ENCODE measurements at places on chromosomes 1 and 21.

- no peak for DNase-seq
Observed at GRCh38 chr1:246933893-246934292, 2.1 kb upstream of the AHCTF1 start.

GRCh38 chr1:157798211-157798610, 21.3 kb upstream of the FCRL2 start:
- DNase-seq: no peak

GRCh38 chr21:45176141-45176540, 101.8 kb downstream of the ADARB1 start:
- DNase-seq: no peak

GRCh38 chr1:214260561-214261205, 20.3 kb upstream of the SMYD2 start:
- DNase-seq: no peak

- no peak for DNase-seq
Observed at GRCh38 chr1:202189001-202189790, 4.4 kb upstream of the LGR6 start.

DNA sequence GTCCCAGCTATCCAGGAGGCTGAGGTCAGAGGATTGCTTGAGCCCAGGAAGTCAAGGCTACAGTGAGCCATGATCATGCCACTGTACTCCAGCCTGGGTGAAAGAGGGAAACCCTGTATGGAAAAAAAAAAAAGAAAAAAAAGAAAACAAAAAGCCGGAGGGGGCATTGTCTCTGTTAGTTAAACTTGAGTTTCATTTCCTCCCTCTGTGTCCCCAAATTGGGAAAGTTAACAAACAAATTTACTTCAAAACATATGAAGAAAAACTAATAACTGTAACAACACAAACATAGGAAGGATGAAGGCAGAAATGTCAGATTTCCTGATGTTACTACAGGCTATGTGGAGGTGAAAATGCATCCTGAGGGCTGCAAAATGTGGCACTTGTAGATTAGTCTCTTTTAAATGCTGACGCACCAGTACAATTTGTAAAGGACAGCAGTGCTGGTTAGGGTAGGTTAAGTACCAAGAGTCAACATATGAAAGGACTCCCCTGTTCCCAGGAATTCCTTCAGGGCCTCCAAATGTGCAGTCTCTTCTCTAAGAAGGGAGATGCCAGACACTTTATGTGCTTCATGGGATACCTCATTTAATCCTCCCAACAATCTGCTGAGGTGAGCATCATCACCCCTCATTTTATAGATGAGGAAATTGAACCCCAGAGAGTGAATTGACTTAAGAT, 52.9 kb downstream of the DEGS1 start:
- no peak for DNase-seq

DNA sequence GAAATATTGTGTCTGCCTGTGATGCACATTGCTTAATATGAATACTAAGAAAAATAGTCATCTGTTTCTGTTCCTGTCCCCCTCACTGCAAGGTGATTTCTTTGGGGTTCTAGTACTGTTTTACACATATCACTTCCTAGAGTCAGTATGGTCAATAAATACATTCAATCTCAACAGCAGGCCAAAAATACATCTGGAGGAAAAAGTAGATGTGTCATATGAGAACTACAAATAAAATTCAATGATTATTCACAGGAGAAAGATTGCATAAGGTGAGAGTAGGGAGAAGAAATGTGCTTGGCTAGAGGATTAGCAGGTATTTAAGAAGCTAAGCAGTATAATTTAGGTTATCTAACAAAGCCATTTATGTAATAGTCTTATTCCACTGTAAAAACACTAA, 45.3 kb upstream of the SAMSN1 start:
- DNase-seq: no peak

DNA sequence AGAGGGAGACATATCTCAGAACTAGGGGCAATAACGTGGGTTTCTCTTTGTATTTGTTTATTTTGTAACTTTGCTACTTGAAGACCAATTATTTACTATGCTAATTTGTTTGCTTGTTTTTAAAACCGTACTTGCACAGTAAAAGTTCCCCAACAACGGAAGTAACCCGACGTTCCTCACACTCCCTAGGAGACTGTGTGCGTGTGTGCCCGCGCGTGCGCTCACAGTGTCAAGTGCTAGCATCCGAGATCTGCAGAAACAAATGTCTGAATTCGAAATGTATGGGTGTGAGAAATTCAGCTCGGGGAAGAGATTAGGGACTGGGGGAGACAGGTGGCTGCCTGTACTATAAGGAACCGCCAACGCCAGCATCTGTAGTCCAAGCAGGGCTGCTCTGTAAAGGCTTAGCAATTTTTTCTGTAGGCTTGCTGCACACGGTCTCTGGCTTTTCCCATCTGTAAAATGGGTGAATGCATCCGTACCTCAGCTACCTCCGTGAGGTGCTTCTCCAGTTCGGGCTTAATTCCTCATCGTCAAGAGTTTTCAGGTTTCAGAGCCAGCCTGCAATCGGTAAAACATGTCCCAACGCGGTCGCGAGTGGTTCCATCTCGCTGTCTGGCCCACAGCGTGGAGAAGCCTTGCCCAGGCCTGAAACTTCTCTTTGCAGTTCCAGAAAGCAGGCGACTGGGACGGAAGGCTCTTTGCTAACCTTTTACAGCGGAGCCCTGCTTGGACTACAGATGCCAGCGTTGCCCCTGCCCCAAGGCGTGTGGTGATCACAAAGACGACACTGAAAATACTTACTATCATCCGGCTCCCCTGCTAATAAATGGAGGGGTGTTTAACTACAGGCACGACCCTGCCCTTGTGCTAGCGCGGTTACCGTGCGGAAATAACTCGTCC, 1.3 kb upstream of the OLIG2 start:
- no peak for DNase-seq

DNA sequence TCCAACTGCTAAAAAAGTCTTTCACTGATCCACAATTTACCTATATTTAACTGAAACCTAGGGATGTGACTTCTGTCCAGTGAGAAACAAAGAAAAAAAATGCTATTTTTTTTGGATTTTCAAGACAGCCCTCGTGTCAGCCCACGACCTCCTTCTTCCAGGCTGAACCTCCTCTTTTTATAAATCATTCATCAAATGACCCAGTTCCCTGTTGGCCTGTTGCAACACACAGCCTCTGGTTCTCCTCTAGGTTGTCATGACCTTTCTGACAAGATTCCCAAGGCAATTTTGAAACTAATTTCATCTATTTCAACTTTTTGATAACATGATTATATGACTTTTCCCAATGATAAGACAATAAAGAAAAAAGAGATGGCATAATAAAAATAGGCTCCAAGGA, 74.6 kb downstream of the PGBD5 start:
- no peak for DNase-seq

GRCh38 chr21:46550116-46550941, 54.6 kb downstream of the S100B start:
- DNase-seq: no peak

DNA sequence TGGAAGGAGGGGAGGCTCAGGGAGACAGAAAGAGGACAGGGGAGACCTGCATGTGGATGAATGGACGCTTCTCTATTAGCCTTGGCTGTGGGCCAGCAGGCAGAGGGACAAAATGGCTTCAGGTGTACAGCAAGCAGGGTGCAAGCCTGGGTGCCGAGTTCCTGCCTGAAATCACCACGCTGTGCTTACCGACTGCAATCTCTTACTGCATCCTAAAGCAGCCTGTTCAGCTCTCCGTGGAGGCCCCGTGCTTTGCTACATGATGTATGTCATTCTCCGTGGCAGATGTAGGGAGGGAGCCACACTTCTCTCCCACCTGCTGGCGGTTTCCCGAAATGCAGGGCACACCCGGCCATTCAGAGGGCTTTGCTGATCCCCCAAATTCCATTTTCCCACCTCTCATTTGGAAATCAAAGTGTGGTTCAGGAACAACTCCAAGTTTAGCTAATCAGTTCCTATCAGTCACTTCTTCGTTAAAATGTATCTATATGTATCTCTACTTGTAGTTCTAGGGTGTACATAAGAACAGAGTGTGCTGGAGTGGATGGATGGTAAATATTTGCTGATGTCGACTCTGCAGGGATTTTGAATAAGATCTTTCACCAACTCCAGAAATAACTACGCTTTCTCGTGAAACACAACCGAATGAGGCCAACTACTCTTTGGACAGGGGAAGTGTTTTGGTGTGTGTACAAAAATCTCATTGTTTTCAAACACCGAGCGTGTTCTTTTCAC, 122.3 kb upstream of the BACE2 start:
- DNase-seq: no peak

Data from renal pelvis (tissue), 12 donors.